Activated T-helper 2 cell treated with anti-CD3 and anti-CD28 coated beads, Interferon-gamma antibody, Interleukin-2, Interleukin-4, amounts not matched to agents 10 μg/mL and 5 μg/mL and 100 μg/mL, durations not matched to agents 14 hours and 24 hours and 36 hours (primary cell): ENCODE measurements at places on chromosomes 7 and 10. TPM values are rescaled to one million over a fixed set of nuclear protein-coding genes. Genes with fewer than 3 reads are reported as not detected.

GRCh38 chr7:85230623-85231022, 43.8 kb upstream of the SEMA3D start:
- DNase-seq = no peak

DNA sequence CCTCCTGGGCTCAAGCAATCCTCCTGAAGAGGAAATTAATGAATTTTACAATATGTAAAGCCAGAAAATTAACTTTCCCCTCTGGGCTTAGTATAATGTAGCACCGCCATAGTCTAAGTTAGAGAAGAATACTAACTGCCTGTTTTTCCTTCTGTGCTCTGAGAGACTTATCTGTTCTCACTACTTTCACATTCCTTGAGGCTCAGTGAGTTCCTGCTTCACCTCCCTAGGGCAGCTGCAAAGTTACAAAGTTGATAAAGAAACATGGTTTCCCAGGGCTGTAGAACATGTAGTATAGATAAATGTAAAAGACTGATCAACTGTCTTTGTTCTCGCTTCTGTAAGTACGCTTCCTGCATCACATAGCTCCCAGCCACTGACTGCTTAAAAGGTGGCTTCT, 16.0 kb upstream of the OLAH start:
- DNase-seq = no peak

DNA sequence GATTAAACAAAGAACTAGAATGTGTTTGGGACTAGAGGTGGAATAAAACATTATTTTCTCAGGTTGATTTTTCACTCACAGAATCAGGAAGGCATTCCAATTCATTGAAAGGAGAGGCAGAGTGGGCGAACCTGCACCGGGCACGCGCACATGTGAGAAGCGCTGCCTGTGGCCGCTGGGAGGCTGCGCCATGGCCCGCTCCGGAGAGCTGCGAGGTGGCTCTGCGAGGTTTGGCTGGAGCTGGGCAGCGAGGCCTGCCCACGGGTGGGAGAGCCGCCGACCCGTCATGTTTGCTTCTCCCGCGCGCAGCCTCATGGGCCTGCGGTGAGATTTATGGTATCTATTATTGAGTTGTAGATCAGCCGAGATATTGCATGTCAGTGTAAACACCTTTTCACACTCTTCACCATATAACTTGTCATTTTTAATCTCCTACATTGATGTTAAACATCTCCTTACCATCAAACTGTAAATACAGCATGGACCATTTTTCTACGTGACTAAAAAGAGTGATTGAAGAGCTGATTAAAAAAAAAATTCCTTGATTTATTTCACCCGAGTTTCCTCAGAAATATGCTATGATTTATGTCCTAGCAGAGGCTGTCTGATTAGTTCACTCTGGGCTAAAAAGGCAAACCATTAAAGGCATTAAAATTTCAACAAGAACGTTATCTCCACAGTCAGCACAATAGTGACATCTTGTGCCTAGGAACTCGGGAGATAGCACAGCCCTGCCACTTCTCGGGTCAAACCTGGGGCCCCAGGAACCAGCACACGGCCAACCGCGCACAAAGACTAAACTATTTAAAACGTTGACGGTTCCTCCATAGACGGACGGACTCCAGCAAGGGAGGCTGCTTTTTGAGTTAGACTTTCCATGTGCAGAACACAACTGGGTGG, 96.6 kb upstream of the RNF32 start:
- no peak for DNase-seq

- no peak for DNase-seq
These were observed 81.0 kb downstream of the EZH2 start for GRCh38 chr7:148803094-148803493.

- DNase-seq = no peak
These were observed 31.6 kb upstream of the LYZL1 start for GRCh38 chr10:29257106-29257783.

DNA sequence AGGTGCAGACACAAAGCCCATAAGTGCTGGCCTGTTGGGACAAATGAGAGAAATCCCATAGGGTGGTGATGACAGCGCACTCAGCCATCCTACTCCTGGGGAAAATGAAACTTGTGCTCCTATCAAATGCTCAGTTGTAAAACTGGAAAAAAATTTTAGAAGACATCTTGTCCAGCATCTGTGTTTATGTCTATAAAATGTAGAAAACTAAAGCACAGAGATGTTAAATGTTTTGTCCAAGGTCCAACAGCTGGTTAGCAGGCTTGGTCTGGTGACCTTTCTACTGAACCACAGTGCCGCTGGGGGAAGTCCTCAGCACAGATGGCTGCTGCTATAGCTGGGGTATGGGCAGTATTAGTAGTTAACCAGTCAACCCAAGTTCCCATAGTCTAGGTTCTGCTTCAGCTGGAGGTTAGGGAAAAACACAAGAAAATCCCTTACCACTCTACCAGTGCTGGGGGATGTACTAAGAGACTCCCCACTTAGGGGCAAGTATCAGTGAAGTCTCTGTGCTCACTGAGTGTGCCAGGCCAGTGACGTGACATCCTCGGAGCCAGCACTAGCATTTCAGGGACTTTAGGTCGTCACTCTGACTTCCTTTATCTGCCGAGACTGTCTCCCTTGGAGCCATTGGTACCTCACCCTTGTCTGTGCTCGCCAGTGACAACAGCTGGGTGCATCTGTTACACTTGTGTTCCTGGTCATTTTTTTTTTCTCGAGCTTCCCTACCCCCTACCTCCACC, 1.9 kb downstream of the TSPAN33 start:
- no peak for DNase-seq

- no peak for DNase-seq
These were observed 1.2 kb upstream of the ZNF655 start for GRCh38 chr7:99557196-99557607.

- no peak for DNase-seq
These were observed 12.5 kb downstream of the P4HA1 start for GRCh38 chr10:73084209-73084608.

GRCh38 chr10:131685007-131685406, 215.8 kb upstream of the PPP2R2D start:
- no peak for DNase-seq

GRCh38 chr10:110225441-110225755, 18.0 kb downstream of the MXI1 start:
- DNase-seq = no peak

GRCh38 chr7:124031919-124032318, 948 bp downstream of the TMEM229A start:
- DNase-seq = no peak

DNA sequence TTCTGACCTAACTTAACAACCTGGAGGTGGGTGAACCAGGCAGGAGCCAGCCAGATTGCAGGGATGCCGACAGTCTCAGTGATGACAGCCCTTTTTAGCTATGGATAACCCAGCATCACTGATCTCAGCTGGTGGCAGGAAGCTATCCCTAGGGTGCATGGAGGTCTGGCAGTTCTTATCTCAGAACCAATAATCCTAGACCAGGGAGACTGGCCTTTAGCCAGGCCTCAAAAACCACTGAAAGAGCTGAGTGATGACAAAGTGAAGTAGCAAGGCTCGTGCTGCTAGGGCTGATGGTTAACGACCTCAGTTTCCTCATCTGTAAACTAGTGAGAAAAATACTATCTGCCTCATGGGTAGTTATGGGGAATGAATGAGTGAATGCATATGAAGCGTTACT, 112.5 kb downstream of the RALA start:
- no peak for DNase-seq

GRCh38 chr10:5902511-5903274, 12.7 kb downstream of the FBH1 start:
- no peak for DNase-seq

DNA sequence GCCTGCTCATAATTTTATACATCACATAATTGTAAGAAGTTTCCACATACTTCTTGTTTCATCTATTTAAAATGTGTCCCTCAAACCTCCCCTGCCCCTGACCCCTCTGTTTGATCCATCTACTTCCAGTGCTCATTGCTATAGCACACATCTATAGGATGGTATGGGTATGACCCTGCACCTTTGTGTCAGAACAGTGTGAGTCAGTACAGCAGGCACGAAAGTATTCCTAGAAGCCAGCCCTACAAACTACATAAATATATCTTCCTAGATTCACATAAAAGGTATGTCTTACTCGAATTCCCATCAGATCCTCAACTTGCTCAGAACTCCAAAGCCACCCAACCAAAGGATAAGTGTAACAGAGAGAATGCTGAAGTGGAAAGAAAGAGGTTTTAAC, 25.7 kb upstream of the ING3 start:
- no peak for DNase-seq

DNA sequence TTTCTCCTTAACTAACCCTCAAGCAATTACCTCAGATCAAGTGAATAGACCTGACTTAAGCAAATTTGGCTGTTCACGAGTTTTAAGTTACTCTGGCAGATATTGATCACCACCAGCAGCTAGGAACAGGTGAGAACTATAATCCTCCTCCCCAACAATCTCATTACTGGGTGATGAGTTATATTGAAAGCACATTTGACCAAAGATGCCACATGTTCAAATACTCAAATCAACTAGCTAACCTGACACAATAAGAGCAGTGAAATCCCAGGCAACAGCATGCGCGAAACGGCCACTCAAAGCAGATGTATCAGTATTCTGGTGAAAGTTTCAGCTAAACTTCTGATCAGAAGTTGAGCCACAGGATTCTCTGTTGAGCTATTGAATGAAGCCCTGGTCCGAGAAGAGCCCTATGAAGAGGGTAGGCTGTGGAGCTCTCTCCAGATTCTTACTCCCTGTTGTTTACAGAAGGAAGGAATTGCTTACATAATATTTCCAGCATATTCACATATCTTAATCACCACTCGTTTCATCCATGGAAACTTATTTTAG, 52.6 kb downstream of the CAV1 start:
- no peak for DNase-seq

- DNase-seq = peak; percentile 31
These were observed 1.6 kb upstream of the IDI1 start for GRCh38 chr10:1050554-1050953.

GRCh38 chr7:32072397-32072796, 2.2 kb upstream of the PDE1C start:
- no peak for DNase-seq

DNA sequence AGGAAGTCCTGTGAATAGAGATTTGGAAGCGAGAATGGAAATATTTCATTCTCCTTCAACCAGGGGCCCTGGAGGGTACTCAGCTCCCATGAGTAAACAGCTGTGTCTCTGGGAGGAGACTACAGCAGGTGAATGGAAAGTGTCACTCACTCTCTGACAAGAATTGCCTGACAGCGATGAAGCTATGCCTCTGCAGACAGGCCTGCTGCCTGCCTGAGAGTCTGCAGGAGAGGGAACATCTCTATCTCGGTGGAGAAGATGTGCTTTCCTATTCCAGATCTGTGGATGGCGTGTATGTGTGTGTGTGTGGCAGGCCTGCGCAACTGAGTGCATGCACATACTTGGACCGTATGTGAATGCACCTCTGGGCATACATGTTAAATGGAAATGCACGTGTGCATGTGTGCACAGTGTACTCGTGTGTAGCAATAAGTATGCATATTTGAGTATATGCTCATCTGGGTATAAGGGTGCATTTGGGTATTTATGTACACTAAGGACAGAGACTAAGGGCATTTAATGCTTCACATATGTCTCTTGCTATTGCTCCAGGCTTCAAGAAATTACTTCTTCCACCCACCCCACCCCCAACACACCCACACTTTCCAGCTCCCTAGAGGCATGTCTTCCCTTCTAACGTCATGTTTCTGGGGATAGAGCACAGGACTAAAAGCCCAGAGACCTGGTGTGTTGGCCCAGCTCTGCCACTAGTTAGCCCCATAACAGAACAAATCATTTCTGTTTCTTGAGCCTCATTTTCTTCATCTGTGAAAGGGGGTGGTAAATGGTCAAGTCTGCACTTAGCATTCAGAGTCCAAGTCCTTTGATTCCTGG, 4.6 kb upstream of the ADCYAP1R1 start:
- no peak for DNase-seq

DNA sequence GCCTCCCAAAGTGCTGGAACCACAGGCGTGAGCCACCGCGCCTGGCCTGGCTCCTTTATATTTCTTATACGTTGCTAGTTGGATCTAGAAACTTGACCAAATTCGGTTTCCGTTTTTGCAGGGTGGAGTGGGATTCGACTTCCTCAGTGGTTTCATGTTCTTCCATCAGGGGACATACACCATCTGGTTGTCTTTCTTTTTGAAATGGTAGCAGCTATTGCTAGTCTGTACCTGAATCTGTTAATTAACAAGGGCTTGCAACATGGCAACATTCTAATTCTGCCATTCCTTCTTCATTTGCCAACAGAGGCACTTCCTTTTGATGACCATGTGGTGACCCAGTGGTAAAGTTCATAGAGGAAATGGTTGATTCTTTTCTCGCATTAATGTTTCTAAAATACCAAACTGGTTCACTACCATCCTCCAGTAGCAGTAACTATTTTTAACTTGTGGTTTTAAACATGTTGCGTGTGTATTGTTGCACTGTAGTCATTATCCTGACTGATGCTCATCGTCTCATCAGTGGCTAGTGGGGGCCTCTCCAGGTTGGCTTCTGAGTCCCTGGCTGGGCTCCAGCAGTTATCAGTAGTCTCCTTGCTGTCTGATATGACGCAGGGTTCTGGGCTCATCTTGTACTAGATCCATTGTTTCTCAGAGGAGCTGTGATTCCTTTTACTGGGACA, 159.2 kb downstream of the RGS10 start:
- DNase-seq = no peak

- DNase-seq = no peak
These were observed 225.0 kb downstream of the BUB3 start for GRCh38 chr10:123379156-123379555.

- DNase-seq = no peak
These were observed 842 bp downstream of the SEMA3A start for GRCh38 chr7:84193747-84194146.

DNA sequence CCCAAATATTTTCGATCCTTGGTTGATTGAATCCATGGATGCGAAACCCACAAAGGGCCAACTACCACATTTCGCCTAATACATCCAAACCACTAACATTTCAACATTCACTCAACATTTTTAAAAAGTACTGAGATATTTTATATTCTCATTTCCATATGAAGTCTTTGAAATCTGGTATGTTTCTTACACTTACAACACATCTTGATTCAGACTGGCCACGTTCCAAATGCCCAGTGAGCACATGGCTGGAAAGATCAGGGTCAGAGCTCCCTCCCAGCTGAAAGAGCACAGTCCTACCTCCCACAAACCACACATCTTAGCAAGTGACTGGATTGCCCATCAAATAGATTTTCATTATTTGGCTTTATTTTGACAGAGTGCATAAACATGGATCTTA, 18.9 kb downstream of the NCAPG2 start:
- DNase-seq = no peak

GRCh38 chr7:106134241-106134640, 22.1 kb upstream of the SYPL1 start:
- DNase-seq = no peak

Gene SAMD9
- 9.3 and 9.4 TPM in 2 replicates for total RNA-seq

Gene PRKAR2B
- total RNA-seq = 0.14 and 0.37 TPM in 2 replicates

Gene TMEM184A
- total RNA-seq = 0.23 TPM in 1 of 2 replicates, not detected in the other

Gene MKX
- total RNA-seq = not detected in 2 replicates

Gene PNLIP
- total RNA-seq = not detected in 2 replicates

Gene SFTPA2
- total RNA-seq = not detected in 2 replicates

Gene CAMK2B
- 1.9 and 2.1 TPM in 2 replicates for total RNA-seq

Gene TET1
- 1.5 and 1.6 TPM in 2 replicates for total RNA-seq

Gene MUC12
- total RNA-seq = 0.85 and 1.4 TPM in 2 replicates

Gene TMEM140
- total RNA-seq = 3.0 and 4.8 TPM in 2 replicates

Gene LRRC4
- 0.16 TPM in 1 of 2 replicates, not detected in the other for total RNA-seq

Gene CCDC172
- total RNA-seq = not detected in 2 replicates
